ENCODE measurements at places on chromosomes 7 and 10.

- DNase-seq, result no peak
Observed at GRCh38 chr10:124704428-124705380, 39.5 kb downstream of the FAM53B start.

DNA sequence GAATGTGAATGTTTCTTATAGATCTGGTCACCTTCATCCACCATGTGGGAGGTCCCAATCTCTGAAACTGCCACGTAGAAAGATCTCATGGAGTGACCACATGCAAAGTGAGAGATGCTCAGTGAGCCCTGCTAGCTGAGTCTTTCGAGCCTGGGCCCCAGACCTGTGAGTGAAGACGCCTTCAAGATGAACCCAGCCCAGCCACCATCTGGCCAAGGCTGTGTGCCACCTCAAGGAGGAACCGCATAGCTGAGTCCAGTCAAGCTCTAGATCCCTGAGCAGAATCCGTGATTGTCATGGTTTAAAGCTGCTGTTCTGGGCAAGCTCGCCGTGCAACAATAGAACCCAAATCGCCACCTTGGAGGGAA, 20.2 kb upstream of the PPIF start:
- DNase-seq, result no peak

DNA sequence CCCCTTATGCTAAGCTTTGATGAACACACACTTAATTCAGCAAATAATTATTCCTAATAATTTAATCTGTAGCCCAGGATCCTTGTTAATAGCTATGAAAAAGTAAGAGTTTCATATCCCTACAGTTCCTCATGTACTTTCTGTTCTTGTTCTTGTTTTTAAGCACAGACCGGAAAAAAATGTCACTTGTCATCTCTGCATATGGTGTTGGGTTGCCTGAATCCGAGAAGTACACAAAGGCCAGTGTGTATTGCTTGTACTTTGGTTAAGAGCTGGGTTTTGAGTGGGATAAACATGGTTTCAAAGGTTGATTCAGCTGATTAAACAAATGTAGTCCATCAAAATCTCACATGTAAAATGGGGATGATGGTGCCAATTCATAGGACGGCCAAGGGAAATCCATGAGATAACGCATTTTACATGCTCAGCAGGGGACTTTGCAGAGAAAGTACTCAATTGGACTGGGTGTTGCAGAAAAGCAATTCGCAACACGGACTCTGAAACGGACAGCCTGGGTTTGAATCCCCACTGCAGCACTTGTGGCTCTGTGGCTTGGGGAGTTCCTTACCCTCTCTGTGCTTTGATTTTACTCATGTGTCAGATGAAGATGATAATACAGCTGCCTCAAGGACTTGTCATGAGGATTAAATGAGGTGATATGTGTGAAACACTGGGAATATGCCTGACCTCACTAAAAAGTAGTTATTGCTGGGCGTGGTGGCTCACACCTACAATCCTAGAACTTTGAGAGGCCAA, 71.7 kb downstream of the MAP3K8 start:
- no peak for DNase-seq

DNA sequence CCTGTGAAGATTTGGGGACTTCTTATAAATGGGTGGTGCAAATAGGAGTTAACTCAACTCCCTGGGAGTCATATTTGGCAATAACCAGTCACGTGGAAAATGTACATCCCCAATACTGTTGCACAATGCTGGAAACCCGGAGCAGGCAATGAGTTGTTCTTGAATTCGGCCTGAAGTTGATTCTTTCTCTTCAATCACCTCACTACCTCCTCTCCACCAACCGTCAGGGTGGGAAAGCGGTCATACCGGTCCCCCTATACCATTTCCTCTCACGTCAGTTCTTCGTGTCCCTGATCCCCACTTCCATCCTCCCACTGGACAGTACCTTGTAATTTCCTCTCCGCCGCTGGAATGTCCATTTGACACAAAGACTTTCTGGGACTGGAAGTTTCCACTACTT, 2.8 kb downstream of the GIMAP5 start:
- DNase-seq, result no peak

DNA sequence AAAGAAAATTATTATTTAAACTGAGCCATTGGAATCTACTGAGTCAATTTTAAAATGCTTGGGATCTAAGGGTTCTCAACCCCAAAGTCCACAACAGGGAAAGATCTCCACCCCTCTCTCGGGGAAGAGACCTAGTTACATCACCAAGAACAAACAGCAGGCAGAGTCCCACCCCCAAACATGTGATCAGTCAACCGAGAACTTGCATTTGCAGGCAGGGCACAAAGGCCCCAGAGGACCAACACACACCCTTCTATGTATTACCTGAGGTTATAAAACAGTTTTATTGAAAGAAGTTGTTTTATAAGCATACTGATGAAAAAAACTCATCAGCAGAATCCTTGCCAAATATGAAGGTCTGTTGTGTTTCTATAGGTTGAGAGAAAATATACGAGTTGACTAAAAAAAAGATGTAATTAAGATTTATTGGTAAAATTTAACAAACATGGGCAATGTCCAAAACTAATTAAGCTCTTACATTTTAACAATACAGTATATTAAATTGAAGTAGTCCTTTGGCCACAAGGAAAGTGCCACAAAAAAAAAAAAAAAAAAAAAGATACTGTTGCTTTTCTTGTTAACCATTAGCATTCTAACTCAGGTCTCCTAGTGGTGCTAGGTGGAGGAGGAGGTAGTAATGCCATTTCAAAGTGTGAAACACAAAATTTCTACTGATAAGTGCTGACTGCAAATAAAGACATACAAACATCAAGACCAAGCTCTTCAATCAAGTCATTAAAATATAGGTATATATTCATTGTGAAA, 975 bp upstream of the USP54 start:
- peak; percentile 46 for DNase-seq

GRCh38 chr7:80588591-80588990, 49.9 kb upstream of the CD36 start:
- no peak for DNase-seq

- DNase-seq, result no peak
Observed at GRCh38 chr7:155234950-155235789, 62.5 kb upstream of the INSIG1 start.

DNA sequence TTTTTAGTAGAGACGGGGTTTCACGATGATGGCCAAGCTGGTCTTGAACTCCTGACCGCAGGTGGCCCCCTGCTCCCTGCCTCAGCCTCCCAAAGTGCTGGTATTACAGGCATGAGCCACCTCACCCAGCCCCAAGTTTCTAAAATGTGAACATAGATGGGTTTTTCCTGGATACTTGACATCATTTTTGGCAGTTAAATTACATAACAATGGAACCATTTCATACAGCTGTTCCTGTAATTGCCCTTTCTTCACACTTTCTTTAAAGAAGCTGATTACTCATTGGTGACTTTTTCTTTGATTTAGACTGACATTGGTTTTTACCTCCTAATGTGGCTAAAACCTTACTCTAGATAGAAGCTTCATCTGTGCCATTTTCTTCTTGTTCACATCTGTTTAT, 5.9 kb downstream of the ZKSCAN1 start:
- DNase-seq, result no peak

GRCh38 chr10:73950155-73950948, 39.4 kb downstream of the PLAU start:
- no peak for DNase-seq
